ENCODE measurements at places on chromosomes 1 and 21. TPM values are rescaled to one million over a fixed set of nuclear protein-coding genes. Genes with fewer than 3 reads are reported as not detected.

- H3K4me3 ChIP-seq, result no peak overlapping the region
- H3K36me3 ChIP-seq, result no peaks in the 10 kb centered on the region
- H3K27ac ChIP-seq, result no peak overlapping the region
- no peak for DNase-seq
- H3K4me1 ChIP-seq, result no peaks in the 10 kb centered on the region
Observed at GRCh38 chr1:96185181-96185580, 536.4 kb upstream of the PTBP2 start.

- H3K4me3 ChIP-seq, result no peak overlapping the region
- no peaks in the 10 kb centered on the region for H3K36me3 ChIP-seq
- H3K4me1 ChIP-seq, result peaks cover 15% of the 10 kb centered on the region
Observed at GRCh38 chr1:19557609-19558051, 72.3 kb upstream of the CAPZB start.

KCNE2 gene
- not detected for total RNA-seq

KISS1 gene
- not detected for total RNA-seq

DNA sequence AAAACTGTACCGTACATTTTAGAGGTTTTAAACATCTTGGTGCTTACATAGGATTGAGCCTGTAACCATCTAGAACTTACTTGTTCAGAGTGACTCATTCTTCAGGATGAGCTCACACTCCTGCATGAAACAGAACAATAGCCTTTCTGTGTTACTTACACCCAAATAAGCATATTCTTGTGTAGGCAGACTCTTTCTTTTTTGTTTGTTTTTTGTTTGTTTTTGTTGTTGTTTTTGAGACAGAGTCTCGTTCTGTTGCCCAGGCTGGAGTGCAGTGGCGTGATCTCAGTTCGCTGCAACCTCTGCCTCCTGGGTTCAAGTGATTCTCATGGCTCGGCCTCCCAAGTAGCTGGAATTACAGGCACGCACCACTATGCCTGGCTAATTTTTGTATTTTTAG, 3.8 kb upstream of the CA6 start:
- peaks cover 69% of the 10 kb centered on the region for H3K4me1 ChIP-seq
- peak overlapping the region; percentile 55 for H3K27ac ChIP-seq
- DNase-seq, result no peak
- no peaks in the 10 kb centered on the region for H3K27me3 ChIP-seq

DNA sequence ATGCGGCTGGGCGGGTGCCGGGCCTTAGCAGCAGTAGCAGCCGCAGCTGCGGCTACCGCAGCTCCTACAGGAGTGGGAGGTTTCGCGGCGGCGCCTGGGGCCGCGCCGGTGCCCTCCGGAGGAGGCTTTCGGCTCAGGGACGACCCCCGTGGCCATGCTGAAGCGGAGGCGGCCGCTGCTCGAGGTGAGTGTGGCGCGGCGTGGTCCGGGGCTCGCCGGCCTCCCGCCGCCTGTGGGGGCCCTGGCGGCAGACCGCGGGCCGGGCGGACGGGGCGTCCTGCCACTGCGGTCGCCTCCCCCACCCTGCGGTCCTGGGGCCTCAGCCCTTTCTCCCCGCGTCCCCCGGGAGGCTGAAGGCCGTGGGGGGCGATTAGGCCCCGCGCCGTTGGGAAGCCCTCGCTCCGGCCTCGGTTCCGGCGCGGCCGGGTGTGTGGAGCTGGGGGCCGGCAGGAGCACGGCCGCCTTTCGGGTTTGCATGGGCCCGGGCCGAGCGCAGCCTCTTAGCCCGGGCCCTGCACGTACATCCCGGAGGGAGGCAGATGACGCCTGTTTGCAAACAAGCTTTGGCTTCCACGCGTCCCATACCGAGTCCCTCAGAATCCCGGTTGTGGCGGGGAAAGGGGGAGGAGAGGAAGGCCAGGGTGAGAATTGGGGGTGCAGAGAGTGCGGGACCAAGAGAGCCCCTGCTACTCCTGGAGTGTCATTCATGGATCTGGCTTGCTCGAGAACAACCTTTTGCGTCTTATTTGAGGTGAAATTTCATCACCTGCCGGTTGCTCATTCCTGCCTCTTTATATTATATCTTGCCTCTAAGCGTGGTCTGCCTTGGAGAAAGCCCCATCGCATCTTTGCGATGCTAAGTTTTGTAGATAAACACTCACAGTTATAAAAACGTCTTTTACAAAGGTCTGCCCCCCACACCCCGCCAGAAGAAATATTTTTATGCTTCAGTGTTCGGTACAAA, 613 bp downstream of the ZFYVE9 start:
- DNase-seq, result peak; percentile 14
- peak overlapping the region; percentile 43 for H3K27ac ChIP-seq
- peaks cover 27% of the 10 kb centered on the region for H3K4me1 ChIP-seq
- peaks cover 31% of the 10 kb centered on the region for H3K27me3 ChIP-seq
- no peaks in the 10 kb centered on the region for H3K36me3 ChIP-seq

DNA sequence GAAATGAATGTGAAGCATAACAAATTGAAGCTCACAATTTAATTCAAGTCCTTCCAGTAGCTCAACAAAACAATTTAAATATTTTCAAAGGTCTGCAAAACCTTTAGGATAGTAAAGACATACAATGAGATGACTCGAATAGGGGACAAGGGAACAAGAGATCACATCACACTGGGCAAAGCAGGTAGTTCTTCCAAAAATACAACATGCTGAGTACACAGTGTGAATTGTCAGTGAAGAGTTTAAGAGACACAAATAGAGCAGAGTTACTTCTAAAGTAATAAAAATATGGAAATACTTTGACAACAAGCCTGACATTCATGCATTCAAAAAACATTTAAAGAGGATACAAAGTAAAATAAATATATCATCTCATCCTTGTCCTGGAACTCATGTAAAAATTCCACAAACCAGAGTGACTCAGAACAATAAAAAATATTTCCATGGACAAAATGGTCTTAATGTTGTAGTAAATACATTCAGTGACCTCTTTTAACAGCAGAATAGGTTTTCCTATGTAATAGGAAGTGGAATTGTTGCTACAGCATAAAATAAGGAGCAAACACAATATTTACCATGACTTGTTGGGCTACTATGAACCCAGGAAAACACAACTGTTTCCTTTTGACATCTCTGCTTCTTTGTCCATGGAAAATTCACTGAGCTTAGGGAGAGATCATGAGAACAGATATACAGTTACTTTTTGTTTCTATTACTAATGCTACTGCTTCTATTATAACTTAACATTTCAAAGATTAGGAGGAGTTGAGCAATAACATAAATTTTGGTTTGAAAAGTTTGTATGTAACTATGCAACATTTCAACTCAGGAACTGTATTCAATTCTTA, 83.7 kb upstream of the BCL10 start:
- no peak overlapping the region for H3K27ac ChIP-seq
- H3K4me1 ChIP-seq, result no peaks in the 10 kb centered on the region
- no peak overlapping the region for H3K4me3 ChIP-seq
- peaks cover 14% of the 10 kb centered on the region for H3K27me3 ChIP-seq
- no peak for DNase-seq

LIN28A gene
- total RNA-seq, result not detected

DNA sequence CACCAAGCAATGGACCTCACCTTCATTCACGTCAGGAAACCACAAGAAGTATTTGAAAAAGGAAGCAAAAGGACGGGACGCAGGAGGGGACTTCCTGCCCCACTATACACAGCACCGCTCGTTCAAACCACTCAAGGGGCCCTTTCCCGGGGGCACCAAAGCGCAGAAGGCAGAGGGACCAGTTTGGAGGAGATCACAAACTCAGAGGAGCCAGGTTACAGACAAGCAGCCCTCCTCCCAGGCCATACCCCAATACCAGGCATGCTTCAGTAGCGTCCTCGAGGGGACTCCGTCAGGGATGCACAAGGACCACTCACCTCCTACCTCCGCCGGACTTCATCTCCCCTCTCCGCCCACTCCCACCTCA, 685 bp downstream of the CRTC2 start:
- peaks cover 41% of the 10 kb centered on the region for H3K36me3 ChIP-seq
- H3K4me1 ChIP-seq, result peaks cover 49% of the 10 kb centered on the region
- DNase-seq, result peak; percentile 39
- peak overlapping the region; percentile 94 for H3K27ac ChIP-seq
- H3K27me3 ChIP-seq, result no peaks in the 10 kb centered on the region
- H3K4me3 ChIP-seq, result peak overlapping the region; percentile 97

GRCh38 chr1:91406773-91407389, 2.2 kb upstream of the HFM1 start:
- no peak for DNase-seq
- H3K4me1 ChIP-seq, result peaks cover 2% of the 10 kb centered on the region
- peaks cover 58% of the 10 kb centered on the region for H3K27me3 ChIP-seq
- H3K36me3 ChIP-seq, result no peaks in the 10 kb centered on the region
- no peak overlapping the region for H3K4me3 ChIP-seq
- no peak overlapping the region for H3K27ac ChIP-seq

GRCh38 chr1:84632137-84632536, 57.9 kb upstream of the CTBS start:
- no peaks in the 10 kb centered on the region for H3K36me3 ChIP-seq
- no peak overlapping the region for H3K4me3 ChIP-seq
- peaks cover 7% of the 10 kb centered on the region for H3K27me3 ChIP-seq
- no peak overlapping the region for H3K27ac ChIP-seq
- DNase-seq, result no peak

- H3K27ac ChIP-seq, result no peak overlapping the region
- H3K4me1 ChIP-seq, result peaks cover 2% of the 10 kb centered on the region
- H3K4me3 ChIP-seq, result no peak overlapping the region
Observed at GRCh38 chr1:246447501-246447900, 59.6 kb downstream of the SMYD3 start.

DNA sequence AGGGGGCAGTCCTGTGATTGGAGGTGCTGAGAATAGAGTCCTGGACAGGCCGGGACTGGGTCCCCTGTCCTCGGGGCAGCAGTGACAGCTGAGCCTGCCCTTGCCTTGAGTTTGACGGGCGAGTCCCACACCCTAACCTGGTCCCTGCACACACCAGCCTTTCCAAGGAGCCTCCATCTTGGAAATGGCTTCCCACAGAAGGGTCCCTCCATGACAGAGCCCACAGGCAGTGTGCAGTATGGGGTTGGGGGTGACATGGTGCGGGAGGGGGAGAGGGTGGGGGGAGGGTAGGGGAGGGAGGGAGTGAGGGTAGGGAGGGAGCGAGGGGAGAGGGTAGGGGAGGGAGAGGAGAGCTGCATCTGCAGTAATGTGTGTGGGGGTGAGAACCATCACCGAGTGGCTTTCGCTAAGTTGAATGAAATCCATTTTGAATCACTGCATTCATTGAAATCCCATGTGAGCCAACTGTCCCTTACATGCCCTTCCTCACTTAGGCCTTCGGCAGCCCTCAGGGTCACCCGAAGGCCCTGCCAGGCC, 10.1 kb upstream of the TMEM52 start:
- H3K36me3 ChIP-seq, result no peaks in the 10 kb centered on the region
- H3K4me1 ChIP-seq, result no peaks in the 10 kb centered on the region
- no peak overlapping the region for H3K4me3 ChIP-seq

LRRC39 gene
- 0.43 TPM for total RNA-seq

GRCh38 chr1:160858097-160858496, 4.6 kb downstream of the CD244 start:
- no peak overlapping the region for H3K4me3 ChIP-seq
- no peaks in the 10 kb centered on the region for H3K27me3 ChIP-seq
- H3K4me1 ChIP-seq, result peaks cover 17% of the 10 kb centered on the region
- H3K36me3 ChIP-seq, result no peaks in the 10 kb centered on the region
- no peak overlapping the region for H3K27ac ChIP-seq

DNA sequence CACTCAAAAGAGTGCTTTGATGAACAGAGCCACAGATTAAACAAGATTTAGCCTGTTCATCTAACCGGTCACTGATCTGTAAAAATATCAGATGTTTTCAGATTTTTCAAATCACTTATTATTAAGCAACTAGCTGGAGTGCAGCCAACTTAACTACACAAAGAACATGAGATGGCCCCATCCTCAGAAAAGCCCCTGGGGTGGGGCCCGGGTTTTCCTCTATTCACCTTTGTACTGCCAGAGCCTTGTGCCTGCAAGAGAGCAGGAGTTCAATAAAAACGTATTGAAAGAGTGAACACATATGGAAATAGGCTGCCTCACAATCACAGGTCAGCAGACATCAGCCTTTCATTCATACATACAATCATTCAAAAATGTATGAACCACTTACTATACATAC, 516.1 kb downstream of the OMA1 start:
- peaks cover 12% of the 10 kb centered on the region for H3K27me3 ChIP-seq
- H3K4me1 ChIP-seq, result no peaks in the 10 kb centered on the region
- H3K4me3 ChIP-seq, result no peak overlapping the region
- no peaks in the 10 kb centered on the region for H3K36me3 ChIP-seq

DNA sequence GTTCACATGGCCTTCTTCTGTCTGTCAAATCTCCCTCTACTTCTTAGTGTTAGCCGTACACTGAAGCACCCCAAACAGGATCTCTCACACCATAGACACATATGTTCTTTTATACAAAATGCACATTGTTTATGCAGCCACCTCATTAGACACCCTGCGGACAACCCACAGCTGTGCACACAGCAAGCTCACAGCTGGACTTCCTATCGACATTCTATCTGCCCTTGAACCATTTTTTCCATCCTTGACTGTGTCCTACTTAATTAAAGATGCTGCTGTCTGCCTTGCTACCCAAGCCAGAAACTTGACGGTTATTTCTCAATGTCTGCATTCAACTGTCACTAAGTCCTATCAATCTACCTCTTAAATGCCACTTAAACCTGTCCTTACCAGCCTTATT, 3.2 kb upstream of the ZBTB21 start:
- H3K4me1 ChIP-seq, result peaks cover 5% of the 10 kb centered on the region
- H3K36me3 ChIP-seq, result peaks cover 9% of the 10 kb centered on the region
- no peak overlapping the region for H3K4me3 ChIP-seq
- no peak overlapping the region for H3K27ac ChIP-seq

DNA sequence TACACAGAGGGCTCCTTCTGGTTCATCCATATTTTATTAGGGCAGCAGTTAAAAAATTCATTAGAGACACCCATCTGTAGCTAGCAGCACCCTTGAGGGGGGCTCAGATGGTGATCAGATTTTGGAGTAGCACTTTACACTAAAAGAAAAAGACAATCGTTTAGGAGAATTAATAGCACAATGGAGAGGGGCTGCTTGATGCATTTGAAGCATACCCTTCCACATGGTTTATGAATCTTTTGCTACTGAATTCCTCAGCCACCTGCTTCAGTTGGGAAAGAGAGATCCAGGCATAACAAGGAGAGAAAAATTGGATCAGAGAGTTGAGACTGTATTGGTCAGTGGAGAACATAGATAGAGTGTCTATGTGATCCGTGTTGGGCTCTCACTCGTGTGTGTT, 54.4 kb downstream of the DISC1 start:
- no peak overlapping the region for H3K27ac ChIP-seq
- H3K36me3 ChIP-seq, result no peaks in the 10 kb centered on the region
- no peaks in the 10 kb centered on the region for H3K4me1 ChIP-seq
- H3K4me3 ChIP-seq, result no peak overlapping the region
- no peak for DNase-seq

MATN1 gene
- total RNA-seq, result 0.44 TPM

- H3K27me3 ChIP-seq, result peaks cover 14% of the 10 kb centered on the region
- no peaks in the 10 kb centered on the region for H3K36me3 ChIP-seq
- peak; percentile 40 for DNase-seq
- H3K27ac ChIP-seq, result no peak overlapping the region
- H3K4me1 ChIP-seq, result peaks cover 7% of the 10 kb centered on the region
Observed at GRCh38 chr1:43554444-43554992, 23.8 kb downstream of the PTPRF start.

GRCh38 chr1:181818943-181819342, 242.6 kb downstream of the ZNF648 start:
- H3K27me3 ChIP-seq, result peaks cover 5% of the 10 kb centered on the region
- H3K4me1 ChIP-seq, result no peaks in the 10 kb centered on the region
- H3K27ac ChIP-seq, result no peak overlapping the region
